ENCODE measurements at places on chromosomes 6 and 20.

GRCh38 chr6:39199231-39199940, 29.9 kb downstream of the KCNK5 start:
- DNase-seq, result no peak

DNA sequence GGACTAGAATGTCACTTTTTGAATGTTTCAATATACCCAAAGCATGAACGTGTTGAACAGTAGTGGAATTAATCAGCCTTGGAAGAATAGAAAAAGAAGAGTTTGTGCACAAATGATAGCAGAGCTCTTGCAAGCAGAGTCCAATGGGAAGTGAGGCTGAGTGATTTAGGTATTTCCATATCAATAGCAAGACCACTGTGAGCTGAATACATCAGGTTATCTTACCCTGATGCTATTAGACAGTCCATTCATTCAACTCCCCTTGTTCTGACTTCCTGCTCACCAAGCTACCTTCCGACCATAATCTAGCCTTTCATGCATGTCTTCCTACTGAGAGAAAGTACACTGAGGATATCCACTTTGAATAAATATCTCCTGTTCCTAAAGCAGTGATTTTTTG, 349.2 kb upstream of the RNF217 start:
- no peak for DNase-seq

DNA sequence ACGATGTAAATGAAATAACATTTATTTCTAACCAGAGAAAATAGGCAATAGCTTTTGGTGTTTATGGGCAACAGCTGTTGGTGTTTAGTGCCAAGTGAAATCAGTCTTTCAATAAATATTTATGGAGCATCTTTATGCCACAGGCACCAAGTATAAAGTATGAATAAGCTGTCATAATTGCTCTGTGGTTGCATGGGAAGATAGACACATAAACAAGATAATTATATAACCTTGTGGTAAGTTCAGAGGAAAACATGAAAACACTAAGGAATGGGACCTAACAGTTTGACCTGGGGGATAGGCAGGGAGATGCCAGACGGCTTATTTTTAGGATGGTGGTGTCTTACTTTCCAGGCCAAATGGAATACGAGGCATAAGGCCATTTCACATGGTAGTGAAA, 110.9 kb downstream of the GFRAL start:
- DNase-seq, result no peak

- no peak for DNase-seq
These were observed at the start of gene SNTA1 for GRCh38 chr20:33443512-33444239. SNTA1 (minus strand) TSS chr20:33443763; CDS start chr20:33443620, 143 bp downstream.

- no peak for DNase-seq
These were observed 55.3 kb upstream of the FAM83D start for GRCh38 chr20:38870733-38871559.

- no peak for DNase-seq
These were observed 2.7 kb downstream of the BMP2 start for GRCh38 chr20:6769903-6770785.

DNA sequence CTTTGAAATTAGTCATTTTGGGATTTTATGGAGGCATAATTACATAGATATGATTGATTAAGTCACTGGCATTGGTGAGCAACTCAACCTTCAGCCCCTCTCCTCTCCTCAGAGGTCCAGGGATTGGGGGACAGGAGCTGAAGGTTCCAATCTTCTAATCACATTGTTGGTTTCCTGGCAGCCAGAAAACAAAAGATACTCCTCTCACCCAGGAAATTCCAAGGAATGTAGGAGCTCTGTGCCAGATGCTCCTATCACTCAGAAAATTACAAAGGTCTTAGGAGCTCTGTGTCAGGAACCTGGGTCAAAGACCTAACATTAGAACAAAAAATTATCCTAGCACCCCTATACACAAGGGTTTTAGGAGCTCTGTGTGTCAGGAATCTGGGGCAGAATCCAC, 679.7 kb upstream of the ID4 start:
- DNase-seq, result no peak

DNA sequence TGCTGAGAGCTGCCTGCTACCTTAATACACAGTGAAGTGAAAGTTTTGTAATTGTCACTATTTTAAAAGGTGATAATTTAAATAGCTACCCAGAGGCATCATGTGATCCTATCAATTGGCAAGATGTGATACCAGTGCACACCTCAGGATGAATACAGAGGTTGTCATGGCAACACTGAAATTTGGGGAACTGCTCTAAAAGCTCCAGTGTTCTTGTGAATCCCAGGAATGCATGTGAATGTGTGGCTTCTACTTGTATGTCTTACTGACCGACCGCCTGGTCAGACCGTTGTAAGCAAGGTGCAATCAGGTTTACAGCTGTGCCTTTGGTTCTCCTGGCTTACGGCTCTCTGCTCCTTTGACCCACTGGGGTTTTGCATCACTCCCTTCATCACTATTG, 146.3 kb upstream of the GJE1 start:
- DNase-seq, result no peak

DNA sequence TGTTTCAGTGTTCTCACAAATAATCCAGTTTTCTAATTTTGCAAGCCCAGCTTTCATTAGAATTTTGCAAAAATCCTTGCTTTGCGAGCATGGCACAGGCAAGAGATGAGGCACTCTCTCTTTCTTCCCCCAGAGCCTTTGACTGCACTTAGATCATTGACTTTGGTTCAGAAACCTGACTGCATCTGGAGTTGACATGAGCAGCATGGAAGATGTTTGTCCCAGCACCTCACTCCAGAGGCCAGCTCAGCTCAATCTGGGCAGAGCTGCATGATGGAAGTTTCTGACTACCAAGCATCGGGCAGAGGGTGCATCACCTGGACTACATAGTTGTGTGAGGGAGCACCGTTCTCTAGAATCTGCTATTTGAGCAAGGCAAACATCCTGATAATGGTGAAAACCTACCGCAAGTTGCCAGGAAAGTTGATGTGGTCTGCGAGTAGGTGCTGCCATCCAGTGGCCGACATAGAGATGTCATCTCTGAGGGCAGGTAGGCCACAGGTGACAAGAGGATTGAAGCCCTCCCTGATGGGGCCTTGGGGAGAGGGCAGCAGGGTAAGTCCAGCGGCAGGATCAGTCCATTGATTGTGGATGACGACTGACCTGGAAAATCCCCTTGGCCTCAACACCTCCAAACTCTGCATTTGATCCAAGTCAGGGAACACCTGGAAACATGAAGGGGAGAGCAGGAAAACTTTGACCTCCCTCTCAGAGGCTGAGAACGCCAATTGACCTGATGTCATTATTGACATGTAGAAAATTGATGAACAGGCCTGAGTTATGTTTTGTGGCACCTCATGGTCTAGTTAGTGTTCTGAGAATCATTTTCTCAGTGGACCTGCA, 3.8 kb upstream of the LPA start:
- DNase-seq, result peak; percentile 12

Data from GM12864 (cell line).